LoVo (cell line): ENCODE measurements at places on chromosomes 1 and 21.

- peak; percentile 75 for DNase-seq
Observed at GRCh38 chr1:113307771-113308445, 82.4 kb upstream of the MAGI3 start.

DNA sequence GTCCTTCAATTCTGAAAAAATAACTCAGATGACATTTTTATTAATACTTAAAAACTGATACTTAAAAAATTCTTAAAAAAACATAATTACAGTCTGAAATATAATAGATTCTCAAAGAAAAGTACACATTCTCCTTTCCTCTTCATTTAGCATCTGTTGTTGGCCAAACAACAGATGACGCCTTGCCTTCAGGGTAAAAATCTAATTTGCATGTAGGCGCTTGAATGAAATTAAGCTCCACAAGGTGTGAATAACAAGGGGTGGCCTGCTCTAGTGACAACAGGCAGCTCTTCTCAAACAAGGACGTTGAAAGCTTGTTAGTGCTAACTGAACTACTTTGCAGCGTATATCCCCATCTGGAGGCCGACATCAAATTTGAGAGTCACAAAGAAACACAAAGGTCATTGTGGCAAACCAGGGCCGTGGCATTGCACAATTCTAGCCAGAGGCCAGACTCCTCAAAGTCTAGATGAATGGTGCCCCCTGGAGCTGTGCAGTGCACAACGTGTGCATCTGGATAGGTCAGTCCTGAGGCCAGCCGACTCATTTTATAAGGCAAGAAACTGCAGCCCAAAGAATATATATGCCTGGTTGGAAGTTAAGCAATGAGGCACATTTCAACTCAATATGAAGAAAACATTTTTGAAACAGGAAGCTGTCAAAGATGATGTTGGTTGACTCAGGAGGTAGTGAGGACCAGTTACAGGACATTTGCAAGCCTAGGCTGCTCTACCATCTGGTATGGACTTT, 459.2 kb upstream of the RUNX1 start:
- peak; percentile 16 for DNase-seq

- no peak for DNase-seq
Observed at GRCh38 chr1:39927538-39927937, 25.8 kb upstream of the MYCL start.

DNA sequence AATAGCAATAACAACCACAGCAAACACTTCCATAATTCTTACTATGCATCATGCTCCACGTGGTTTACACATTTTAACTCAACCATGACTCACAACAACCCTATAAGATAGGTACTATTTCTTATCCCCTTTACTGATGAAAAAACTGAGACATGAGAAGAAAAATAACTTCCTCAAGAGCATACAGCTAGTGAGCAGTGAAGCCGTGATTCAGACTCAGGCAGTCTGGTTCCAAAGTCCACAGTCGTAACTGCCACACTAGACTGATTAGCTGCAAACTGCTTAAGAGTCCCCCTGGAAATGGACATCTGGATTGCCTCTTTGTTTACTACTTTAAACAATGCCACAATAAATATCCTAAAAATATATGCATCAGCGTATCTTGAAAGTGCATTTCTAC, 55.7 kb downstream of the PLD5 start:
- DNase-seq = peak; percentile 42

DNA sequence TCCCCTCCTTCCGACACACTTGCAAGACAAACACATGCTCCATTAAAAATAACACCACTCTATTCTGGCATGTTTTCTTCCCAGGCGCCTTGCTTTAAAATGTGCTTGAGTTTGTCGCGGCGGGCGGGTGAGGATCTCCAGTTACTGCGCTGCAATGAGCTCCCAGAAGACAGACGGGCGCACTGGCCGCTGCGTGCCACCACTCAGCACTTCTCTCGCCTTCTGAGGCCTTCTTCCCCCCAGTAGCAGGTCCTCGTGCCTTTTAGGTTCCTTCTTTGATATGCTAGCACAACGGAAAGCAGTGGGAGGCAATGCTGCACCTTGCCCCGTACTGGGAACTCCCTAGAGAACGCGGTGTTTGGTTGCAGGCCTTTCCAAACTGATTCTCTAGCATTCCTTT, 279.5 kb upstream of the NR5A2 start:
- DNase-seq = no peak

DNA sequence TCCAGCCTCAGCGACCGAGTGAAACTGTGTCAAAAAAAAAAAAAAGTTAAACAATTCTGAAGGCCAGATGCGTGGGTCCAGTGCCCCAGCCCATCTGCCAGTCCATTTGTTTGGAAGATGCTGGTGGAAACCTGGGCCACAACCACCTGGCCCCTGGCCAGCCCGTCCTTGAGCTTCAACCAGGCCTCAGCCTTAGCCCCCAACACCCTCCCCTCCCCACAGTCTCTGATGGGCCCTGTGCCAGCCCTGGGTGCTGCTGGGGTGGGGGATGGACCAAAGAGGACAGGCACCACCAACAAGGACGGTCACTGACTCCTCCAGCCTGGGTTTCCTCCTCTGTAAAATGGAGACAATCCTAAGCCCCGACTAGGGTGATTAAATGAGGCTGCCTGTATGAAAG, 19.6 kb upstream of the PLEKHG5 start:
- no peak for DNase-seq

GRCh38 chr1:58456470-58456869, 90.1 kb downstream of the OMA1 start:
- DNase-seq = no peak

GRCh38 chr1:118271883-118272282, 86.9 kb upstream of the SPAG17 start:
- DNase-seq = no peak

GRCh38 chr1:206975306-206975705, 5.0 kb upstream of the FCAMR start:
- no peak for DNase-seq

DNA sequence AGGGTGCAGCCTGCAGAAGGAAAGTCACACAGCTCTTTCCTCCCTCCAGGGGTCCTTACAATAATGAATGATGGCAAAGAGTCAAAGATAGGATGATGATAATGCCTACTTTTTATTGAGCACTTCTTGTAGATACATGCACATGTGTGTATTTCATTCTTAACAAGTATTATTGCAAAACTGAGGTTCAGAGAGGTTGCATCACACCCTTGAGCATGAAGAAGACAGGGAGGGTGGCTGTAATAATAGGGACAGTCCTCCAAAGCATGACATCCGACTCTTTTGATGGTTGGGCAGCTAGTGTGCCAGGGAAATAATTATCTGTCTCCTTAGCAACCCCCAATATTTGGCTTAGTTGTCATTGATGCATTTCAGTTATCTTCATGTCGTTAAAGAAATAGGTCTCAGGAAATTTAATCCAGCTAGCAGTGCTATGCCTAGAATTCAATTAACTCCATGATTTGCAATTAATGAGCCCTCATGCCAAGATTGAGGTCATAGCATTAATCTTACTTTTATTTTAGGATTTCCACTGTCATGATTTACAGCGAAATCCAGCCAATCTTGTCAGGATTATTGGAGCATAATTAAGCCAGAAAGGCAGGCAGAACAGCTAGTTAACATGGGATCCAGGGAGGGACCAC, 35.0 kb downstream of the DNAJC6 start:
- DNase-seq = no peak

DNA sequence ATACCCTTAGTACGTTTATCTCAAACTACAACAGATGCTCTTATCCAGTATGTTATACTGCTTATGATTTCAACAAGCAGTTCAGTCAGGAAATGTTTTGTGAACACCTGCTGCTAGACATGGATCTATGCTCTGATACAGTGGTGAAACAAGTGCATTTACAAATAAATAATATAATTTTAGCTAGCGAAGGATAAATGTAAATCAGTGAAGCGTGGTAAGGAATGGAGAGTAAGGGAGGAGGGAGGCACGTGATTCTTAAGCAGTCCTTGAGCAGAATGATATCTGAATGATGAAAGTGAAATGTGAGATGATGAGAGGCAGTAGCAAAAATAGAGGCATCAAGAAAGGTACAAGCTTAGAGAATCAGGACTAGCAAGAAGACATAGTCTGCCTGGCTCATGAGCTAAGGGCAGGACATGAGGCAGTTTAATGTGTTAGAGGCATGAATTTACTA, 6.3 kb downstream of the TSNAX start:
- DNase-seq = no peak

DNA sequence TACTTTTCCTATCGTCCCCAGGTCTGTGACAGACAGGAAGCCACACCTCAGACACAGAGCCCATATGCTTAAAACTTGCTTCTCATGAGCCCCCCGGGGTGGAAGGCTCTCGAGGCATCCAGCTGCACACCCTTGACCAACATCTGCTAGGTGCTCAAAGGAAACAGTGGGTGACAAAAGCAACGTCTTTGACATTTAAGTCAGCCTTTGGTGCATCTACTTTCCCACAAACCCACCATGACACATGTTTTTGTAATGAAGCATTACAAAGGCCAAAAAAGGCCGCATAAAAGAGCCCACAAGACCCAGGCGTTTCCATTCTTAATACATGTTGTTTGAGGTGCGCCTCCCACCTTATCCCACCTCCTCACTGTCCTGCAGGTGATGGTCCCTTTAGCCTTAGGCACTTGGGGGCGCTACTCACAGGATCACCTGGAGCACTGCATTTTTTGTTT, 11.8 kb upstream of the FASLG start:
- DNase-seq = no peak

DNA sequence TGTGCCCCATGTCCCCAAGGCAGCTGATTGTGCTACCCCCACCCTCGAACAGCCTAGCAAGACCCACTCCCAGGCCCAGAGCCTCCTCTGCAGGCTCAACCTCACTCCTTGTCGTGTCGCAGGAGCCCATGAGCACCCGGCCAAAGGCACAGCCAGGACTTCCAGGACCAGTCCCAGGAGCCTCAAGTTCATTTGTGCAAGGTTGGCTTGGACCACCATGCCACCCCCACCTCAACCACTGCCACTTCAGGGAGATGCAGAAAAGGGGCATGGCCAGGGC, 54.4 kb upstream of the KRTAP11-1 start:
- no peak for DNase-seq

DNA sequence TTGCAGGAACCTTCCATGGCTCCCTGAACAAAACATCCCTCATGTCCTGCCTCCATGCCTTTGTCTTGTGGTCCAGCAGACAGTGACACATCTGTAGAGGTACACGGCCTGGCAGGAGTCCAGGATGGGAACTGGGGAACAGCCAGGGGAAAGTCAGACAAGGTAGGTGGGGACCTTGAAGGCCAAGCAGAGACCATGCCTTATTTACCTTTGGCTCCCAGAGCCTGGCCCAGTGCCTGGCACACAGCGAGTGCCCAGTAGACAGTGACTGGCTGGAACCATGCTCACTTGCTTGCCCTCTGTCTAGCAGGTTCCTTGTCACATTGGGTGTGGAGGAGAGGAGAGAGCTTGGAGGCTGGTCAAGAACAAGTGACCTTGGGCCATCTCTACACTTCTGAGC, 81.0 kb downstream of the BCAR3 start:
- no peak for DNase-seq

DNA sequence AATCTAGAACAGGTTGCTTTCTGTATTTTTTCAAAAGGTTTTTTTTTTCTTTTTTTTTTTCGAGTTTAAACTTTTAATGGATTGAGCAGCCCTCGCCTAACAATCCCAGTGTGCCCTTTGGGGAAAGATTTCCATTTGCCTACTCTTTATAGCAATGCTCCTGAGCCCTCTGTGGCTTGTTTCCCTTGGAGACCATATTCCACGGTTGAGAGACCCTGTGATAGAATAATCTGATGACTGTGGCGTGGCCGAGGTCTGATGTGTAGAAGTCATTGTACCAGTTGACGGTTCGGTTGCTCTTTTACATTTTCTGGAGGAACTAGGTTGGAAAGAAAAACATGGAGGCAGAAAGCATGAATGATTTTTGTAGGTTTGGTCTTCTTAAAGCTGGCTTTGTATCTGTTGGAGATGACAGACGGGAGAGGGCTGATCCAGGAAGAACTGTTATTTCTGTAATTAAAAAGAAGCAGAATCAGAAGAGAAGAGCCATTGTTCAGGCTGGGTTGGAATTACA, 305.7 kb upstream of the NRIP1 start:
- DNase-seq = no peak

- no peak for DNase-seq
Observed at GRCh38 chr1:185058876-185059275, 13.5 kb downstream of the RNF2 start.

DNA sequence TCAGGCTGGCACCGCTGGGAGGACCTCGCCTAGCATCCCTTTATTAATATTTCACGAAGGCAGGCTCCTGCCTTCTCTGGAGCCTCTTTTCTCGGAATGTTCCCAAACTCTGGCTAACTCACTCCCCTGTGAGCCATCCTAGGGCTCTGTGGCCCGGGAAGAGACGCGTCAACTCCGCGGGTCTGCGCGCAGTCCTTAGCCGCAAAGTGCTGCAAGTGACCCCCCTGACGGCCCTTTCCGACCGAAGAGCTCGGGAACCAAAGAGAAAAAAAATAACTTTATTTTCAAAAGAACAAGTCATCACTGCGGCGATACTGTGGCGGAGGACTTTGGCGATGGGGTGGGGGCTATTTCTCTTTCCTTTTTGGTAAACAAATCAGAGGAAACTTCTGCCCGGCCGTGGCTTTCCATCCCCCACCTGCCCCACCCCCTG, 14.6 kb downstream of the NR5A2 start:
- DNase-seq = no peak

DNA sequence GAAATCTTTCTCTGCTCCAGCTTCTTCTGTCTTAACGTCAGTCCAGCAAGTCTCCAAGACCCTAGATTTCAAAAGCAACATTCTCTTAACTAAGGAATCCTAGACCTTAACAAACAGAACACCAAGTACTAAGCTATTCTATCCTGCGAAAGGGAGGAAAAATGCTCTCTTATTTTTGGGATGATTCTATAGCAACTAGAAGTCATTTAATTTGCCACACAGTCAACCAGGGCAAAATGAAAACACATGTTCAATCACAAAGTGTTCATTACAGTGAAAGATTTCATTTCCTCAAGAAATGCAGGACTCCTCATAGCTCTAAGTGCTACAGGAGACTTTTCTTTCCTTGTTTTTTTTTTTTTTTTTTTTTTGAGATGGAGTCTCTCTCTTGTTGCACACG, 36.2 kb upstream of the DOCK7 start:
- DNase-seq = no peak

DNA sequence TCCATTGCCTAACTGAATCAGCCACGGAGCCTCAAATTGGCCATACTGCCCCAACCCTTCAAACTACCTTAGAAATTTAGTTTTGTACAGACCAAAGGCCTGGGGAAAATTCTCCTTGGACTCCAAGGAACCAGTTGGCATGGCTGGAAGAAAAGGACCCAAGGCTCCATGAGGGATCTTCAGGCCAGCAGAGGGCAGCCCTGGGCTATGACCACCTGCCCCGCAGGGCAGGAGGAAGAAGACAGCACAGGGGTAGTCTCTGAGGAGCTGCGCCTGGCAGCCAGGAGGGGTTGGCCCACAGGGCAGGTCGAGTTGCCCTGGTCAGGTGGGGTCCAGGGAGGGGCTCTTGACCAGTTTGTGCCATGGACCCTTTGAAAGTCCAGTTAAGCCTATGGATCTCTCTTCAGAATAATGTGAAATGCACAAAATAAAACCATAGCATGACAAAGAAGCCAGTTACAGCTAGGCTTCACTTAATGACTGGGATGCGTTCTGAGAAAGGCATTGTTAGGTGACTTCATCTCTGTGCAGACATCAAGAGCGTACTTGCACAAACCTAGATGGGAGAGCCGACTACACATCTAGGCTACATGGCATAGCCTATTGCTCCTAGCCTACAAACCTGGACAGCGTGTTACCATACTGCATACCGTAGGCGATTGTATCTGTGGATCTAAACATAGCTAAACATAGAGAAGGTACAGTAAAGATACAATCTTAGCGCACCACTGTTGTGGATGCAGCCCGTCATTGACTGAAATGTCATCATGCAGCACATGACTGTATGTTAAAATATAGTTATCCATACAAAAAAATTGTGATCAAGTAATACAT, 26.1 kb downstream of the CACNA1S start:
- peak; percentile 65 for DNase-seq
